ENCODE measurements at places on chromosomes 7 and 10. TPM values are rescaled to one million over a fixed set of nuclear protein-coding genes. Genes with fewer than 3 reads are reported as not detected.

- DNase-seq: no peak
Measured at GRCh38 chr10:13859979-13860654, 273.4 kb downstream of the PRPF18 start.

- no peak for DNase-seq
Measured at GRCh38 chr10:46301721-46302479, 15.1 kb downstream of the ANTXRL start.

GRCh38 chr7:124679586-124680225 lies 85.9 kb downstream of the GPR37 start:
- DNase-seq: no peak

Gene ANXA8L1
- not detected for total RNA-seq

DNA sequence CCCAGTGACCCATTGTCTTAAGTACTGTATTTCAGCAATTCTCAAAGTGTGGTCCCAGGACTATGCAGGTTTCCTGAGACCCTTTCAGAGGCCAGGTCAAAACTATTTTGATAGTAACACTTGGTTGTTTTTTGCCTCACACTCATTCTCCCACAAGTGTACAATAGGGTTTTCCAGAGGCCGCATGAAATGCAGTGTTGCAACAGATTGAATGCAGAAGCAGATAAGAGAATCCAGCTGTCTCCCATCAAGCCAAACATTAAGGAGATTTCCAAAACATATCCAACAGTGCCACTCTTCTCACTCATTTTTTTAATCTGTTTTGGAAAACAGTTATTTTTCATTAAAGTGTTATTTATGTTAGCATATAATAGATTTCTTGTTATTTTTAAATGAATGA lies 20.0 kb downstream of the VKORC1L1 start:
- DNase-seq: no peak

Gene NPS
- total RNA-seq: not detected

GRCh38 chr7:6307762-6308161 lies 35.3 kb upstream of the CYTH3 start:
- DNase-seq: no peak

GRCh38 chr7:132575419-132575981 lies 770 bp downstream of the PLXNA4 start:
- DNase-seq: no peak

DNA sequence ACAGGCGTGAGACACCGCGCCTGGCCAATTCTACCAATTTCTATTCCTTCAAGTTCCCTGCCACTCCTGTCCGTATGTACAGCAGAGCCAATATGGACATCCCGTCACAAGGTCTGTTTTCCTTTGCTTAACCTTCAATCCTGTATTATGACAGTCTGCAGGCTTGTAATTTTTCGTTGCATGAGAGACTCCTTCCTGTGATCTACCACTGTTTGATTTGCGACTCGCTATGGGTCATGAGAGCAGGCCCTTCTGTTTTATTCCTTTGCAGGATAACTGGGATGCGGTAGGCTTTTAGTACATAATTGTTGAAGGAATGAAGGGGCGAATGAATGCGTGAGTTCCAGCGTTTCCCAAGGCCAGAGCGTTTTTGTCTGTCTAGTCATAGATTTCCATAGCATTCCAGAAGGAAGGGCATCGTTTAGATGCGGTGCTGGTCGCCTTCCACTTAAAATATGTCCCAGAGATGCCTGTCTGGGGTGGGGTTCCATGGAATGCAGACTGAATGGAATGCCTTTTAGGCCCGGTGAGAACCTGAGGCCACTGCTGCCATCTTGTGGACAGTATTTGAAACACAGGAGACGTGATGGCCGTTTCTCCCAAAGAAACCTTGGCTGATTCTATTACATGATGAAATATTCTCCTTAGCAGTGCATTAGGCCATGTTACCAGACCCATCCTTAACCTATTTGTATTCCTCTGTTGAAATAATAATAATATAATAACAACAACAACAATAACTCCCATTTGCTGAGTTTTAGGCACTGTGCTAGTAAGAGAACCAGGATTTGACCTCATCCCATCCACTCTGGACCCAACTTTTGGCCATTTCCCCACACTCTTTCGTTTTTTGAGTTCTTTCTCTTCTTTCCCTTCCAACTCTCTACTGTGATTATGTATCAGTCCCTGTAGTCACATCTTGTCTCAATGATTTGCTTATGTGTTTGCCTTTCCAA lies 193.2 kb downstream of the MYOF start:
- DNase-seq: no peak

Gene TMEM130
- not detected for total RNA-seq

DNA sequence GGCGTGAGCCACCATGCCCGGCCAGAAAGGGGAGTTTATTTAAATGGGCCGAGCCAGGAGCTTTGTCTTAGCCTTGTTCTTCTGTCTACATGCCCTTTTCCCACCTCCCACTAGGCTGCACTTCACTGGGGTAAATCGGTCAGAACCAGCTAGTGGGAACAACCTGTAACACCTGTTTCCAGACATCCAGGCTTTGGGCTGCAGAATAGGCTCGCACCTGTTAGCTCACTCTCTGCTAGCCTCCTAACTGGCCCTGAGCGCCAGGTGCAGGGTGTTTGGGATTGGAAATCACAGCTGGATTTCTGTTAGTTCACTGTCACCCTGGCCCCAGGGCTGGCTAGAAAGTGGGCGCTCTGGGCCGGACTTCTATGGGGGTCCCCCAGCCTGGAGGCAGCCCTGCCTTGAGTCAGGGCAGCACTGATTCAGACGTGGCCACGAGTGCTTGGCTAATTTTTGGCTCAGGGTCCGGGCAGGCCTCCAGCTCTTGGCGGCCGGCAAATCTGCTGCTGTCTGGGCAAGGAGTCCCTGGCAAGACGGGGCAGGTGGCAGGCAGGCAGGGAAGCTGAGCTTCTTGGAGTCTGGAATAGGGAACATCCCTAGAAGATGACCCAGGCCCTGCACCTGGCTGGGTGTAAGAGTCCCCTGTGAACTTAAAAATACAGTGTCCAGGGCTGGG lies 48.6 kb downstream of the GTF2IRD1 start:
- no peak for DNase-seq

GRCh38 chr10:115826396-115826795 lies 446.6 kb downstream of the GFRA1 start:
- DNase-seq: no peak

- DNase-seq: no peak
Measured at GRCh38 chr7:157795199-157795598, 458.4 kb downstream of the DNAJB6 start.

Gene METTL2B
- total RNA-seq: 28.1 TPM

Gene SPDYE1
- total RNA-seq: not detected

DNA sequence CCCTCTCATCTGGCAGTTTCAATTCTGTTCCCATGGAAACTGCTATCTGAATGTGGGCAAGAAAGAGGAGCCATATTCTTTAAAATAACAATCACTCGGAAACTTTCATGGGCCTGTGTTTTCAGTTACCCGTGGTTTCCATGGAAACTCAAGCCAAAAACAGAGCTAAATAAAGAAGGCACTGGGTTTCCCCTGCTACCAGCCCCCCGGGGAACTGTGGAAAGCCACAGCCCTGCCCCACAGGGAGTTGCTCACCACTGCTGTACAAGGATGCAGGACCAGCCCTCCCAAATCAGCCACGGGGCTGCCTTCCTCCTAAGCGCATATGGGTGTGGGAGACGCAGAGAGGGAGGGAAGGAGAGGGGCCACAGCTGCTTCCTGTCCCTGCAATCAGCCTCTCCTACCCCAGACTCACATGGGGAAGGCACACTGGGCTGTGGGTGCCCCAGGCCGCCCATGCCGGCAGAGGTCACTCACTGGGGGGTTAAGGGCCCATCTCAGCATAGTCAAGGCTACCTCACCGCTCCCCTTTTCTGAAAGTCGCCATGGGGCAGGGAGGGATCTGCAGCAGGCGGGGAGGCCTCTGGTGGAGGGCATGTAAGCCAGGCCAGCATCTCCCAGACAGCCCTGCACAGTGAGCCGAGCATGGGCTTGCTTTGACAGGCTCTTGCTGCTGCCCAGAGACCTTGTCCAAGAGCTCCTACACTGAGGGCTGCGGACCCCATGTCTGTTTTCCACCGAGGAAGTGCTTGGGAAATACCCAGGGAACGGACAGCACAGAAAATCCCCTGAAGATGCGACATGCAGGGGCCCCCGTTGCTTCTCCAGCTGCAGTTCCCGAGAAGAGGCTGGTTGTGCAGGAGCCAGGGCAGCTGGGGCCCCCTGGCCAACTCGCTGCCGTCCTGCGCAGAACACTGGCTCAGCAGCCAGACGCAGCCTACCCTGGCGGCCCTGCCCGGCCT lies 157.3 kb upstream of the PPP2R2D start:
- DNase-seq: peak; percentile 45

Gene LIPN
- not detected for total RNA-seq

- DNase-seq: no peak
Measured at GRCh38 chr7:133022661-133023060, 59.2 kb downstream of the CHCHD3 start.

Gene EBF3
- not detected for total RNA-seq

DNA sequence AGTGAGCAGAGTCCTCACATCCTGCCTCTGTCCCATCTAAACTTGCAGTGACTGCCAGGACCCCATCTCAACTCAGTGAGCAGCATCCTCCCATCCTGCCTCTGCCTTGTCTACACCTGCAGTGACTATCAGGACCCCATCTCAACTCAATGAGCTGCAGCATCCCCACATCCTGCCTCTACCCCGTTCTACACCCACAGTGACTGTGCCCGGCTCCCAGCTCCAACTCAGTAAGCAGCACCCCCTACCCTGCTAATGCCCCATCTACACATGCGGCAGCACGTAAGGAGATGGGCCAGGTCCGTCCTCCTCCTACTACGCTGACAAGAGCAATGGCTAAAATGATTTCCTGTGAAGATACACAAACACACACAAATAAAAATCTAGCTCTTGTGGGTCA lies 65.5 kb downstream of the TNS3 start:
- DNase-seq: no peak

DNA sequence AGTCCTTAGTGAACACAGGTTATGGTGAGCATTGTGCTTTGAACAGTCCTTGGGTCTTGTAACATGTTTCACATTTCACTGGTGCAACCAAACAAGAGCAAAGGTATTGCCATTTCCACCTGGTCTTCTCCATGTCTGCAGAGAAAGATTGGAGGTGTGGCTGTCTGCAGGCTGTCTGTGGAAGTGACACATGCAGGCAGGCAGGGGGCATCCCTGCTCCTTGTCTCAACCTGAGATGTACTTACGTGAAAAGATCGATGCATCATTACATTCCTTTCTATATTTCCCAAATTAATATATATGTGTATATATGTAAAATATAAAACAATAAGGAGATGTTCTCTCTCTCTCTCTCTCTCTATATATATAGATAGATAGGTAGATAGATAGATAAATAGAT lies 54.3 kb downstream of the LRRC18 start:
- no peak for DNase-seq

DNA sequence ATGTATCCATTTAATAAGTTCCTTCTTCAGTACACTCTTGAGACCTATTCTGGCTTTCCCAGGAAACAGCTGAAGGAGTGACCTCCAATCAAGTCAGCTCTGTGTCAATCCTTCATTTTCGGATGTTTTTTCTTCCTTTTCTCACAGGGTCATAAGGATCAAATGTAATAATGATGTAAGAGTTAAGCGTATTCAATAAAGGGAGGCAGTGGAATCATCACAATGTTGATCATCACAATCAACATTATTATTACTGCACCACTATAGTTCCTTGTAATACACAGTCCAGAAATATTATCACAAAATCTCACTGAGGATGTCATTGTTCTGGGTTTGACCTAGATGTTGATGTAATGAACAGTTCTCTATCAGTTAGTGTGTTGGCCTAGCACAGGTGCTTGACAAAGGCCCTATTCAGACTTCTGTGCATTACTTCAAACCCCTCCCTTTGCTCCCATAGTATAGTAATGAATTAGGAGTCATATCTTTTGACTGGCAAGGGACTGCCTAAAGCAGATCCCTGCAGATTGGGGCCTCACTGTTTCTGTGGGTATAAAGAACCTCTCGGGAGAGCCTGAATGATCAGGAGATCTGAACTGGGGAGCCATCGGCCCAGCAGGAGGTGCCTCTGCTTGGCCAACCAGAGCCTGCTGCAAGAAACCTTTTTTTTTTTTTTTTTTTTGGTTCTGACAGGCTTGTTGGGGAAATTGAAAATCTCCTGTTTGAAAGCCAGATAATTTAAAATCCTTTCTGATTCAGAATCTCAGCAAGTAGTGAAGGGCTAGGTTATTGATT lies 100.6 kb downstream of the KAT6B start:
- no peak for DNase-seq

DNA sequence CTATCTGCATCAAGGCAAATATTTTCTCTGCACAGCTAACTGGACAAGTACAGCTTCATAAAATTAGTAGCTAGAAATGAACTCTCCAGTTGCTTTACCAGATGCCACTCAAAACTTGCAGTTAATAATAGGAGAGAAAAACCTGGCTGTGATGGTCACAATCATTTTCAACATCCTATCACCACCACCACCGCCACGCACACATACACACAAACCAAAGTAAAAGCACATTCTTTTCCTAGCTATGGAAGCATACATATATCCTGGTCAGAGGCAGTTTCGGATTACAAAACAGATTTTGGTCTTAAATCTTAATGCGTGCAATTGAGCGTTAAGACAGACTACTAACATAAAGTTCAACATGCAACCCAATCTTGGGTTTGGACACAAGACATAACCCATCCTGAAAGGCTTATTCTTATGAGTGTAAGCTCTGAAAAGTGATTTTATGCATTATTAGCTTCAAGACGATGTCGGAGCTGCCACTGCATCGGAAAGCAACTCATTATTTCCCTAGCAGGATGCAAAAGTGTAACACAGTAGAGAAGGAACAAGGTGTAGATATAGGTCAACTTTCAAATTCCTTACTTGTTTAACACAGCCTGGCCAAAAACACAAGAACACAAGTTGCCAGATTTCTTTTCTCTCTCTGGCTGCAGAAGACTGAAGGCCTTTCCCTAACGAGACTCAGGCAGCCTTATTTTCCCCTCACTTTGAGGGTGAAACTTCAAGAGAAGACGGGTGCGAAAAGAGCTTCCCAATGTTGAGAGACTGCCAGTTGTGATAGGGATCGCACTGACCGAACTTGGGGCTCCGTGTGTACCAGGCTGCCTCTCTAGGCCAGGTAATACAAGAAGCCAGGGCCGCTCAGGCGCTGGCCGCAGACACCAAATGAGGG lies 1.2 kb downstream of the CACUL1 start:
- no peak for DNase-seq

Gene MYL10
- not detected for total RNA-seq

Gene KCNMA1
- total RNA-seq: 35.6 TPM

DNA sequence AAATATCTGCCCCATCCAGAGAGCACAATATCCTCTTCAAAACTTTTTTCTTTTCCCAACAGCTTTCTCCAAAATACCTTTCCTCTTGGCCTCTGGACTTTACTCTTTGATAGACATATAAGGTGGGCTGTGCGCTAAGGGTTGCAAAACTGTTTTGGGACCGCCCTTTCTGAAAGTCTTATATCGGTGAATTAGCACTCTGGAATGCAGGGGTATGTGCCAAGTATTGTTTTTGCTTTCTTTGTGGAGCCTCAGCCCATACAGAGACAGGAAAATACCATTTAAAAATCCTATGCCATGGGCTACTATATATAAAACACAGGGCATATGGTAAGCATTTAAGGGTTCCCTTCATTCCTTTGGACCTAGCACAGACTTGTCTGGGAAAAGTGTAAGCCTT lies 37.7 kb downstream of the PPP1R17 start:
- DNase-seq: no peak

GRCh38 chr10:60883187-60883586 lies 60.8 kb downstream of the RHOBTB1 start:
- no peak for DNase-seq

All from GM12878 (cell line).